ENCODE measurements at places on chromosomes 13 and 19. TPM values are rescaled to one million over a fixed set of nuclear protein-coding genes. Genes with fewer than 3 reads are reported as not detected.
A peak's percentile ranks its signal among the peaks of the same experiment; 100 is the strongest.

DNA sequence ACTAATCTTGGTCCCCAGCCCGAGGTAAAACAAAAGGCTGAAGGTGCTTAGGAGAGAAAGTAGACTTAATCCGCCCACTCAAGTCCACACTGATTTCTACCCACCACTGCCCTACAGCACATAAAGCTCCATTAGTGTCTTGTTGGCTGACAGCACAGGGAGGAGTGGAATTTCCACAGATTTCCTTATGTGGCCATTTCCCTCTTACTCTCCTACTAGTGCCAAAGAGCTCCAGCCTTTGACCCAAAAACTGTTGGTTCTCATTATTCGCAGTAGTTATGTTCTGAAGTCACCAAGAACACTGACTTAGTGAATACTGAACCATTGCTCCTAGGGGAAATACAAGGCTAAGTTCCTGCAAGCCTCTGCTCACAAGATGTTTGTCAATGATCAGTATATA, 61.2 kb downstream of the RAB20 start:
- DNase-seq, result no peak

DNA sequence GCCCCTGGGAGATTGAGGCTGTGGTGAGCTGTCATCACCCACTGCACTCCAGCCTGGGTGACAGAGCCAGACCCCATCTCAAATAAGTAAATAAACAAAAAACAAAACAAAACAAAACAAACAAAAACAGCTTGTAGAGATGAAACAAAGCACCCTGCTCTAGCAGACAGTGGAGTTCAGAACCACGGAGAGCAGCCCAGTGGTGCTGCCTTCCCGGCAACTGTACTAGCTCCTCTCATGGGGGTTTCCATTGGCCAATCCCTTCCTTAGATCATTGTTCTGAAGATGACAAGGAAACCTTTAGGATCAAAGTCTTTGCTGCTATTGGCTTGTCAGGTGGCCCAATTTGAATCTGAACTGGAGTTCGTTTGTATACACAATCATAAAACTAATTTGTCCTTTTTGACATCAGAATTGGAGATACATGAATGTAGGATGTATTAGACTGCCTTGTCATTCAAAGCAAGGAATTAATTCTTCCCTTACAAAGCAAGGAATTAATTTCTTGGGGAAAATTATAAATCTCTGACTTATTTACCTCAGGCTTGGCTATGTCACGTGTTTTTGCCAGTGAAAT, 19.7 kb upstream of the SYCN start:
- peak; percentile 40 for DNase-seq

GRCh38 chr13:33195693-33196464, 89.7 kb downstream of the STARD13 start:
- DNase-seq, result no peak

GRCh38 chr19:16957151-16957701, 68.4 kb downstream of the F2RL3 start:
- no peak for DNase-seq

GRCh38 chr13:33144358-33144784, 128.1 kb downstream of the KL start:
- DNase-seq, result no peak

GRCh38 chr19:1486720-1487575, 3.2 kb downstream of the PCSK4 start:
- no peak for DNase-seq

DNA sequence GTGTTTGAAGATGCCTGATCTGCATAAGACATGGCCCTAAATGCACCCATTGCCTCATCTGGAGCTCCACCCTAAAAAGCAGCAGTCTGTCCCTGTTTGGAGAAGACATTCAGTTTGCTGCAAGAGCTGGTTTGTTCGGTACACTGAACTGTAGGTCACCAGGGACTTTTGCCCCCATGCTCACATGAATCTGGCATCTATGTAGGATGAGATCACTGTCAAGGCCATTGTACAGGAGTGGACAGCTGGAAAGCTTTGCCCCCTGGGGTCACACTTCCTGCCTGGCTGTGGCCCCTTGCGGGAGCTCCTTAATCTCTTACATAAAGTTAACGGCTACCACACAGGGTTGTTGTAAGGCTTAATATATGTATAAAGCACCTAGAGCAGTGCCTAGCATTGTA, 73.0 kb downstream of the IPO5 start:
- no peak for DNase-seq

GRCh38 chr19:29271911-29272310, 59.0 kb upstream of the UQCRFS1 start:
- DNase-seq, result no peak

SLC27A1 gene
- 12.7 TPM for total RNA-seq

STARD13 gene
- total RNA-seq, result 29.4 TPM

CA11 gene
- total RNA-seq, result 1.5 TPM

LILRA1 gene
- not detected for total RNA-seq

All from HFFc6 (cell line).